ENCODE measurements at places on chromosomes 7 and 10. TPM values are rescaled to one million over a fixed set of nuclear protein-coding genes. Genes with fewer than 3 reads are reported as not detected.

DNA sequence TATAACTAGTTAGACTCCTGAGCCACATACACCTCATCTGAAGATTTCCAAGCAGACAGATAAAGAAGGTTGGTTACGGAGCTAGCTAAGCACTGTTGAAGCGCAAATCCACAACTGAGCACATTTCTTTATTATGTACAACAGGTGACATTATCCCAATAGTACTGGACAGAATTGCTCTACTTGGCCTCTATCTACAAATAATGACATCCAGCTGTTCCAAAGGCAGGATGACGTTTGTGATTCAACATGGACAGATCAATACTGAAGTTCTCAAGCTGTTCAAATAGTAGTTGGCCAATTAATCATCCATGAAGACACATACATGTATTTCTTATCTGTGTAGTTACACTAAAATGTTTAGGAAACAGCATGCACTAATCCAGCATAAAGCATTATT, 101.0 kb downstream of the UBE2H start:
- no peak for DNase-seq

DNA sequence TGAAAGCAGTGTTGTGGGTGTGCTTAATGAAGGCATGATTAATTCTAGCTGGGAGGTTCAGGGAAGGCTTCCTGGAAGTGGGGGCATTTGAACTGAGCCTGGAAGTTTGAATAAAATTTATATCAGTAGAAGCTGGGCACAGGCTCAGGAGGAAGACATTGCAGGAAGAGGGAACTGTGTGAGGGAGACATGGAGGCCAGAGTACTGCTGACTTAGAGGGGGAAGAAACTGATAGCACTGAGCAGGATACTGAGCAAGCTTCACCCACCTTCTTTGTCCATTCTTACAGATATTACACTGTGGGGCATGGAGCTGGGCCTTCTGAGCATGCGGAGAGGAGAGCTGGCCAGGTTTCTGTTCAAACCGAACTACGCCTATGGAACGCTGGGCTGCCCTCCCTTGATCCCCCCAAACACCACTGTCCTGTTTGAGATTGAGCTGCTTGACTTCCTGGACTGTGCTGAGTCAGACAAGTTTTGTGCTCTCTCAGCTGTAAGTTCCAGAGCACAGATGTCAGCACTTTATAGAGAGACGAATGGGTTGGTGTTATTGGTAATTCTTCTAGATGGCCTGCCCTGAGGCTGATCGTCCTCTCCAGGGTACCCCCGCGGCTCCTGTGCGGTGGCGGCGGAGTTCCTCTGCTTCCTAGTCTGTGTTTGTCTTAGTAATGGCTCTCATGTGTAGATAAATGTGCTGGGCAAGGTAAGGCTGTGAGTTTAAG, 2.1 kb downstream of the FKBP6 start:
- DNase-seq: peak; percentile 24

GRCh38 chr7:55237156-55237893, 127.8 kb upstream of the LANCL2 start:
- DNase-seq: no peak

RNLS gene
- 6.8 TPM for polyA plus RNA-seq

DNA sequence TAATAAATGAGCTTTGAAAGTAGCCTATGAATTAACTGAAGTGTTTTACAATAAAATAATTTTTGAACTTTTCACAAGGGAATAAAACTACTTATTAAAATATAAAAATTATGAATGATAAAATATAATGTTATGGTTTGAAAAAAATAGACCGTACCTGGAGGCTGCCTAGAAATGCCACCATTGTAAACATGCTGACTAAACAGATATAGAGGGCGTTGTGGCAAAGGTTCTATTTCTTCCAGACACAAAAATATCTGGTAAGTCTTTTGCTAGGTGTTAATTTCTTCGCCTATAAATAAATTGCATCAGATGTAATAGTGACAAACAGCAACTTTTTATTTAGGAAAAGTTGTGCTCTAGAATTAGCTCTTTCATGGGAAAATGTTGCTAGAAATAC, 11.2 kb downstream of the PPP1R3A start:
- no peak for DNase-seq

- DNase-seq: no peak
These were observed 78.9 kb downstream of the SVIL start for GRCh38 chr10:29555746-29556481.

GRCh38 chr7:73758581-73759138, 11.4 kb downstream of the CLDN3 start:
- no peak for DNase-seq

DNA sequence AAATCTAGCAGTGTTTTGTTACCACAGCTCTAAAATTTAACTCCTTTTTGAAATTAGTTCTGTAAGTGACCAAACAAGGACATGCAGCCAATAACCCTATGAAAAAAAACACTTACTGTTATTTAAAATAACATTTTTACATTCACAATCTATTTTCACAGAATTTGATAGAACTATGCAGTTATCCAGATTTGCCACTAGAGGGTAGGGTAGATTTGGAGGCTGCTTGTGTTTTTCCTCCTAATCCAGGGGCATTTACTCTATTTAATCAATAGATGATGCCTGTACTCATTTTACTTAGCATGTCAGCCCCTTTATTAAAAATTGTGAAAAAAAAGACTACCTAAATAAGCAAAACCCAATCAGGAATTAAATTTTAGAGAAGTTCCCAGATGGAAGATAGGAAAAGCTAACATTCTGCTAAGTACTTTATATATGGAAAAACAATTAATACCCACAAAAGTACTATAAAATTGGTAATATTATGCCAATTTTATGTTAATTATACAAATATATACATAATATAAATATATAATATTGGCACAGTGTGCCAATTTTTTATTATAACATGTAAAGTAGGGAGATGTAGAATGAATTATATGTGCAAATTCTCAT, 18.1 kb upstream of the LIPK start:
- no peak for DNase-seq

DNA sequence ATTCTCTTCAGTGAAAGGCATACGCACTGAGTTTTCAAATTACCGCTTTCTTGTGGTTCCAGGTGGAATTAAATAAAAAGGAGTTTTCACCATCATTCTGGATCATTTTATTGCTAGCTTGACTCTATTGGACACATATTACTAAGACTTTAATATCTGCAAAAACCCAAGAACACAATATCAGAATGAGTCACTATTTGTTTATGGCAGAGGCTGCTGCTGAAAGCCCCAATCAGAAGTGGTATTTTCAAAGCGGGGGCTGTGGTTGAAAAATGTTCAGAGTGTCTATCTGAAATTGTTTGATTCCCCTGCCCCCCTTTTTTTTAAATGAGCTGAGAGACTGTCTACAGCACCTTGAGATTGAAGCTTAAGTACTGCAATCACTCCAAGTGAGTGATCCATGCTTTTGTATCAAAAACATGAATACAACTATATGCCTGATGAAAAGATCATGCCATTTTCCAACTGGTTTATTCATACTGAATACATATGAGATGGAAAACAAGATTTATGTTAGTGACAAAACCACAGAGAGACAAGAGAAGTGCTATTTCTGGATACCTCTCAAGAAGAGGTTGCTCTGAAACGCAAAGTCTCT, 376.4 kb downstream of the HTR7 start:
- DNase-seq: no peak

NYAP1 gene
- 0.42 TPM for polyA plus RNA-seq

DNA sequence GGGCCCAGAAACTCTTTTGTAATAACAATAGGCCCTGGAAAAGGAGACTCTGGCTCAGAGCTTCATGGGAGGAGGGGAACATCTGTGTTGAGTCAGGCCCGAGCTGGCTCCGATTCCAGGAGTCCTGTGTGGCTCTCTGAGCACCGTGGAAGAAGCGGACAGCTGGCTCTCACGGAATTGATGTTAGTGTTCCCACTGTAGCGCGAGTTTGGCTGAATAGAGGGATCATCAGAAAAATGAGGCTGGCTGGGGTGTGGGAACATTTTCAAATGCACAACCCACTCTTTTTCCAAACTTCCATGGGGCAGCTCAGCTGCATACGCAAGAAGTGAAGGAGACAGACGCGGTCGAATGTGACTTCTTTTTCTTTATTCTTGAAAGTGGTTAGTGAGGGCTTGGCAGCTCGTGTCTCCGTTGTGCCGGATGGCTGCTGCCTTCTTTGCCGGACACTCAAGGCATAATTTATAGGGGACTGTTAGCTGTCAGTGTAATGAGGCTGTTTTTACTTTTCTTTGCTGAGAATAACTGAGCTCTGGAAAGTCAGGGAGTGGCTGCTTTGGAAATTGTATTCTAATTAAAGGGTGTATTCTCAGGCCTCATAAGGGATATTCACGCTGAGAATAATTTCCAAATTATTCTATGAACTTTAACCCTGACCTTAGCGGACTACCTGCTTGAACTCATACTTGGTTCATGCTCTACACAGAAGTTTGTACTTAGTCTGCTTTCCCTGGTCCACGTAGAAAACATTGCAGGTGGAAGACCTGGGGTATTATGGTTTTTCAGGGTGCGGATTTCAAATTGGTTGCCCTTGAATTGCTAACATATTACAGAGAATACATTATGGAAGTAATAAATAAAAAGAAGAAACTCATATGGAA, 23.1 kb downstream of the MDFIC start:
- peak; percentile 78 for DNase-seq

GRCh38 chr10:10366836-10367235, 650.8 kb upstream of the CELF2 start:
- DNase-seq: no peak

DNA sequence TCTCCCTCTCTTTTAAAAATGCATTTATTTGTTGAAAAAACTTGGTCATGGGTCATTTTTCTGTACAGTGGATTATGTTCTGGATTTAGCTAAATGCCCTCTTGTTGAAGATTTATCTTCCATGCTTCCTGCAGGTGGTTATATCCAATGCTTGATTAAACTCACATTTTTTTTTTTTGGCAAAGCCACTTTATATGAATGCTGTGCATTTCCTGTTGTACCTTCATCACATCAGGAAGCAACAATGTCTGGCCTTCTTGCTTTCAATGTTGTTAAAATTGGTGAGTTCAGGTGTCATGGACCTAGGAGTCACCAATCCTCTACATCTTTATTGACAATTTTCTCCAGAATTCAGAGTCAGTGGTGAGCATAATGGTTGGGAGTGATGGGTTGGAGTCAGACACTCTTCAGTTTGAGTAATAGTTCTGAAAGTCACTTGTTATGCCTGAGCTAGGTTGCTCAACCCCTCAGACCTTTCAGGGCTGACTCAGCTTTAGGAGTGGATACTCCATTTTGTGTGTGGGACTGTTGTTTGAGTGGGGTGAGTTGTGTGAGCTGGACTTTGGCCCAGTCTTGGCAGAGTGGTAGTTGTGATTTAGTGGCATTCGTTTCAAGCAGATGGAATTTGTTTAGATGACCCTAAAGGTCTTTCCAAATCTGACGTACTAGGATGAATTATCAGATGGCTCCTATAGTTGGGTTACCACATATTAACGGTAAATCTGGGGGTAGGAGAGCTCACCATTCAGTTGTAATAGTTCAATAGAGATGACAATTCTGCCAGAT, 213.5 kb upstream of the ZNF32 start:
- no peak for DNase-seq

- DNase-seq: no peak
These were observed 225.1 kb downstream of the GATA3 start for GRCh38 chr10:8279598-8279997.

DNA sequence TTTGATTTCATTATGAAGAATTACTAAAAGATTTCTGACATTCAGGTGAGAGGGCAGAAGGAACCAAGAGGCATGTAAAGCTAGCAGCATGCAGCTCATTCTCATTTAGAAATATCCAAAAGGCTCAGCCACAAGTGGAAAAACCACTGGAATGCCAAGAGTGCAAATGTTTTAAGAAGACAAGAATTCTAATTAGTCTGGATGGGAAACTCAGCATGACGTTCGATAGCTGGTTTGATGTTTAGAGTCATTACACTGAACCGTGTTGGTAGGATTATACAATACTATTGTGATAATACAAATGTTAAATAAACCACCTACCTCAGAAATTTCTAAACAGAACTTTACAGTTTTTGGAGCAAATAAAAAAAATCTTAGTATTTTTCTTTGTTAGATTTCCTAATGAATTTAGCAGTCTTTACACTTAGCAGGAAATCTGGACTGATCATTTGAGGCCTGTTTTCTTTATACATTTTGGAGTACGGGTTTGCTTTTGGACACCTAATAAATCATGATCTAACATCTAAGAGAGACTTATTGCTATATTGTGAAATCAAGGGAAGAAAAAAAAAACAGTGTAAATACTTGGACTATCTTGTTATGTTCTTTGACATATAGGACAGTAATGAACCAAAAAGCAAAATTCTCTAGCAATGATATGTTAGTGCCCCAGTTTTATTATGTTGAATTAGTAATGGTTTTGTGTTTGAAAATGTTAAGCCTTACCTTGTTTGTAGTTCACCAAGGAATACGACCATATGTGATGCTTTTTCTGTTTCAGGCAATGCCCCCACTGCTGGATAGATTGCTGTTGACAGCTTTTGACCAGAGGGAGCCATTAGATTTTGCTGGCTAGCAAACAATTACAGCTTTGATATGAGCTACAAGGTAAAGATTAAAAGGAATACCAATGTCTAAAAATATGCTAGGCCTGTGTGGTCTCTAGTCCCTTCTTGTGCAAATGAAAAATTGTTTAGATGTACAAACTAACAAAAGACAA, 354.1 kb upstream of the SEMA3A start:
- no peak for DNase-seq

- no peak for DNase-seq
These were observed 826.1 kb downstream of the GRM8 start for GRCh38 chr7:126426652-126427051.

DNA sequence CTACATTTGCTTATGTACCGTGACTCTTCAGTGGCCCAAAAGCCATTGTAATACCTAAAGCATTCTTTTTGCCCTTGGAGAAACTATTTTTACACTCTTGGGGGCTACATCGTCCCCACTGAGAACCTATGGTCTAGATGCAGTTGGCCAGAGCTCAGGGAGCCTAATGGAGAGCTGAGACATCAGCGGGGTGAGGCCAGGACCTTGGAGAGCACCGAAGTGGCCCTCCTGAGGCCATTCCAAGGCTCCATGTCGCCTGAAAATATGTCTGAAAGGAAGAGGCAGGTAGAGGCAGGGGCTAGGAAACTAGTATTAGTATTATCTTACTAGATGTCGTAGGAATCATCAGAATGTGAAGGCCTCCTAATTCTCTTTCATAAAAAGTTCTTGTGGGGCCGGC, 4.9 kb downstream of the PKD2L1 start:
- DNase-seq: no peak

- peak; percentile 60 for DNase-seq
These were observed 9.0 kb downstream of the SKIDA1 start for GRCh38 chr10:21516242-21517131.

DNA sequence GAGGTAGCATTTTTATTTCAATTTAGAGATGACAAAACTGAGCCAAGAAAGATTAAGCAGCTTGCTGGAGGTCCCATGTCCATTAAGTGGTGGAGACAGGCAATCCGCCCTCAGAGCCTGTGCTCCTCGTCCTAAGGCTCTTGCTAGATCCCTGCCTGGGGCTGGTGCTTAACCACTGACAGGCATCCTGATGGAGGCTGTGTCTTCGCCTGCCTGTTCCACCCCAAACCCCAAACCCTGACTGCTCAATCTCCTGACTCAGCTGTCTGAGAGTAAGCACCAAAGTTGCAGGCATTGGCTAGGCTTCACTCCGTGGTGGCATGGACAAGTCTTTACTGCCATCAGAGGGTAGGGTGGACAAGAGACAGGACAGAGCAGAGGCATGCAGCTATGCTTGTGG, 209.4 kb downstream of the POU6F2 start:
- DNase-seq: no peak

LMTK2 gene
- polyA plus RNA-seq: 10.1 TPM
